ENCODE measurements at places on chromosomes 5 and 9.
A peak's percentile ranks its signal among the peaks of the same experiment; 100 is the strongest.

DNA sequence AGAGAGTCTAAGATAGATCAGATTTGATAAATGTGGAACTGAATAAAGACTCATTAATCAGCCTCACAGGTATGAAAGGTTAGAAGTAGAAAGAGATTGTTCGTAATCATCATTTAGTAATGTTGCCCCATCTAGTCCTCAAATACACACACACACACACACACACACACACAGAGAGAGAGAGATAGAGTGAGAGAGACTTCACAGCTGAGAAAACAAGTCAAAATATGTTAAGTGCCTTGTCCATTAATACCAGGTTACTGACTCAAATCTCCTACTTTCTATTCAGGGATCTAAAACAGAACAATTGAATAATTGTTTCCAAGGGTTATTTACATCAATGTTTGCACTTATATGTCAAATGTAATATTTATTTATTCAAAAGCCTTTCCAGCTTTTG, 284.6 kb downstream of the MRPS30 start:
- DNase-seq, result no peak

DNA sequence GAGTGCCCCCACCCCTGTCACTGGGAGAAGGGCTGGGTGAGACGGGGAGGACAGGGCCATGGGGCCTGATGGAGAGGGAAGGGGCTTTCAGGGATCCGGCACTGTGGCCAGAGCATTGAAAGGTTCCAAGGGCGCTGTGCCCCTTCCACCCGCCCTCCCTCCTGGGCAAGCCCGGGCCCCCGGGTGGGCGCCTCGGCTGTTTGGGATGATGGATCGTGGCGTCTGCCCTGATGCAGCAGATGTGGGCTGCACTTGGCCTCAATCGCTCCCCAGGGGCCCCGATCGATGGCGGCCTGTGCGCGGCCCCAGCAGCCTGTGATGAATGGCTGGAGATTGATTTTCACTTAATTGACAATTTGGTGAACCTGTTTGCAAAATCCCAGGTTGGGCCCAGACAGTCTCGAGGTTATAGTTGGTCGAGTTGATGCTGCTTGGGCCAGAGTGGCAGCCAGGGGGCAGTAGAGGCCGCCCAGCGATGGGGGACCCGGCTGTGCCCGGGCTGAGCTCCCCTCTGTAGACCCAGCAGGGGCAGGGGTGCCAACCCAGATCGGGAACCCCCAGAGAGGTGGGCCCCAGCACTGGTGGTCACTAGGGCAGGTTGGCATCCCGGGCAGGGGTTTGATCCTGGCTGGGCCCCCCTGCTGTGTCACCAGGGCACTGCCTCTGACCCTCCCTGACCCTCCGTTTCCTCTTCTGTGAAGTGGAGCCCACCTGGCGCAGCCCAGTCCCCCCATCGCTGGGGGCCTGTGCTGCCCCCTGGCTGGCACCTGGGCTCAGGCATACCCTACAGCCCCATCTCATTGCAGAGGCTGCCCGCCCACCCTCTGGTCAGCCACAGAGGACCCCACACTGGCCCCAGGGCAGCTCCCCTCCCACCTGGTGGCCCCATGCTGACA, 34.7 kb downstream of the LHX3 start:
- peak; percentile 9 for DNase-seq

- DNase-seq, result no peak
These were observed 34.1 kb downstream of the SLC6A3 start for GRCh38 chr5:1411099-1411498.

- DNase-seq, result no peak
These were observed 177.9 kb downstream of the CETN3 start for GRCh38 chr5:90231688-90232087.

GRCh38 chr5:114438471-114438870, 76.6 kb downstream of the KCNN2 start:
- DNase-seq, result peak; percentile 8

GRCh38 chr5:107783551-107783950, 112.8 kb upstream of the EFNA5 start:
- DNase-seq, result no peak

DNA sequence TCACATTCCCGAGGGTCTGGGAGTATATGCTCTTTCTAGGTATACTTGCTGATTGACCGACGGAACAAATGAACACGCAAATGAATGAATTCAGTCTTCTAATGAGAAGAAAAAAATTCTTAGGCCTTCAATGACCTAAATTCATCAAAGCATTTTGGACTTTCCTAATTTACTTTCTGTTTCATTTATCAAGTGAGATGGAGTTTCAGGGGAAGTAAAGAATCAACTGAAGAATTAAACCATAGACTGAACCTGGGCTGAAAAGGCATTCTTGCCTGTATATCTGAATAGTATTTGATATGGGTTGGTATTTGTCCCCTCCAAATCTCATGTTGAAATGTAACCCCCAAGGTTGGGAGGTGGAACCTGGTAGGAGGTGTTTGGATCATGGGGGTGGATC, 64.1 kb downstream of the ZFAND5 start:
- no peak for DNase-seq

GRCh38 chr9:131098391-131099101, 2.2 kb downstream of the AIF1L start:
- peak; percentile 70 for DNase-seq

GRCh38 chr5:66513130-66513529, 83.1 kb upstream of the MAST4 start:
- no peak for DNase-seq

GRCh38 chr5:40514976-40515375, 164.7 kb upstream of the PTGER4 start:
- DNase-seq, result no peak

GRCh38 chr9:100298378-100298777, 54.4 kb downstream of the TEX10 start:
- DNase-seq, result no peak

DNA sequence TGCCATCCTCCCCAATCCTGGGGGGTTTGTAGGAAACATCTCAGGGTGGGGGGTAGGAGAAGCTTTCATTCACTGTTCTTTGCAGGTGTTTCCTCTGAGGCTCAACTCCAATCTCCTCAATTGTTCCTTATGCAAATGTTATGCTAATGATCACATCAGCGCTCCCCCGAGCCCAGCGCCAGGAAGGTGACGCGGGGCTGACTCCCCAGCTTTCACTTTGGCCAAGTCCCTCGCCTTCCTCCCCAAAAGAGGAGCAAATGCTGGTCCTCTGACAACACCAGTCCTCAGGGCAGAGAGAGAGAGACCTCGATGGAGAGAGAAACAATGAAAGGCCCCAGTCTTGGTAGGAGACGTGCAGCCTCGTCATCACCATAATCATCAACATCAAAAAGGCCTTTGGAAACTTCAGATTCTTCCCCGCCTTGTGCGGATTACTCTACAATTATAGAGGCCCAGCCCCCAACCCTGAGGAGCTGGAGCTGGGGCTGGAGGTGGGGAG, 39.1 kb downstream of the PCDH1 start:
- DNase-seq, result no peak

DNA sequence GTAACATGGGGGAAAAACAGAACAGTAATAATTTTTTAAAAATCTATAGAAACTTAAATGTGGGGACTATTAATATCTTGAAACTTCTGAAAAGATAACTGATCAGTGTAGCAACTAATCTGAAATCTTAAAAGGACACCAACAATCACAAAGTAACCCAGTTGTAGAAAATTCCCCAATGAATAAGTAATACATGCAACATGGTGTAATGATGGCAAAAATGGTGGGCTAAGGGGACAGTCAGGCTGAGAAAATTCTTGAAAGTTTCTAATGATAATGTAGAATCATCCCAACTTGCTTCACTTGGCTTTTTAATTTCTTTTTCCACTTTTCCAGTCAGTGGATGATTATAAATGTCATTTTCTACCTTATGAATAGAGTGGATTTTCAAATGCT, 5.4 kb downstream of the NFIL3 start:
- no peak for DNase-seq

DNA sequence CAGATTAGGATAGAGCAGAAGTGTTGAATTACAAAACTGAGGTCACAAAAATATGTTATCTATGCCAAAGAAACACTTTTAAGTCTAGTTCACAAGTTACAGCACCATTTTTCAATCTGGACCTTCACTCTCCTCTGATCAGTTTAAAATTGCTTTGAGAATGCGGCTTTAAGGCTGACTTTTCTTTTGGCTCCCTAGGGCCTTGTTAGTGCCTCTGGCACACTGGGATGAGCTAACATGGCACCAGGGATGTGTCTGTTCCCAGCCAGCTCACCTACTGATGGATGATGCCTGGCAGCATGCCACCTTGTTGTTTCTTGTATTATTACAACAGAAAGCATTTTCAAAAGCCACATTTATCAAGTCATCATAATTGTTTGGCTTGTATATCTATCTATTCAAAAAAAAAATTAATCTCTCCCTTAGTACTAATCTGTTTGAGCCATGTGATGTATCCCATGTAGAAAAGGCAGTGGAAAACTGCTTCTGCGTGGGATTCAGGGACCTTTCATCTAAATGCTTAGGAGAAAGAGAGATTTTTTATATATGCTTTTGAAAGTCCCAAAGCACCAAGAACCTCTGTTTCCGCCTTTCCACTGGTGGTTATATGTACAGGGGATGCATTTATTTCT, 46.6 kb downstream of the ADAMTSL1 start:
- DNase-seq, result no peak

DNA sequence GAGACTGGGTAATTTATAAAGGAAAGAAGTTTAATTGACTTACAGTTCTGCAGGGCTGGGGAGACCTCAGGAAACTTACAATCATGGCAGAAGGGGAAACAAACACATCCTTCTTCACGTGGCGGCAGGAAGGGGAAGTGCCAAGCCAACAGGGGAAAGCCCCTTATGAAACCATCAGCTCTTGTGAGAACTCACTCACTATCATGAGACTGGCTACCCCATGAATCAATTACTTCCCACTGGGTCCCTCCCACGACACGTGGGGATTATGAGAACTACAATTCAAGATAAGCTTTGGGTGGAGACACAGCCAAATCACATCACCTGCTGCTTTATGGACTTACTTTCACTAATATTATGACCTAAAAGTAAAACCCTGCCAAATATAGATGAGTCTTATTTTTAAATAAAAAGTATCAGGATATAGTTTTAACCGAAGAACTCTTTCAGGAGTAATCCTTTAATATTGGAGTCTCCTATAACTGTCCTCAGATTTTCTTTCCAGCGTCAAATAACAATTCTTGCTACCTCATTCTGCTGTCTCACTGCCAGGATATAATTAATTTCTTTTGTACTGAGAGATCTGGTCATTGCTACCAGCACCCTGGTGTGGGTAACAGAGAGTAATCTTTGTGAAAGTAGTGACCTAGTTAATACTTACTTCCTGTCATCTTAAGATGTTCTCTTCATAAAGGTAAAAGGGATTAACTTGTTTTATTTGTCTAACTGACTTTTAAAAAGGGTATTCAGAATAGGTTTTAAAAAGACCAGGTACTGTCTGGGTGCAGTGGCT, 68.6 kb downstream of the NLN start:
- peak; percentile 31 for DNase-seq

DNA sequence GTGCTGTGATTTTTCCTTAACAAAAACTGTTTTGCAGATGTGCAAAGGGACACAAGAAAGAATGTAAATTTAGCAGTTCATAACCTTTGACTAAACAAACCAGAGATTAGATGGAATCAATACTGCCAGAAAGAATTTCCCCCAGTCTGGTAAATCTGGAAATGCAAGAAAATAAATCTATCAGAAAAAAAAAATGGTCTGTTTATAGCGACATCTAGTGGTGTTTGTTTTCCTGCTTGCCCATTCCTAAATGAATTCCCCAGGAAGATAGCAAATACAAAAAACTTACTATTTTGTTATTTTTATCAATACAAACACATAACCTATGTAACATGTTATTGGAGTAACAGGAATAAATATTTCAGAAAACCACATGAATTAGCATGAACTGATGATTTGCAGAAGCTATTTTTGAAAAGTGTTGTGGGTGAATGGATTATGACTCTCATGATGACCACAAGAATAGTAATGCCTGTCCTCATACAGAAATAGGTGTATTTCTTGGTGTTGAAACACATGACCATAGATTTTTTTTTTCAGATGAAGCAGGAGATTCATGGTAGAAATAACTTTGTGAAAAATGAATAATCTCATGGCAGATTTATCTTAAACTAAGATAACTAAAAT, 1703.8 kb downstream of the MAT2B start:
- peak; percentile 30 for DNase-seq

Measured in kidney tubule cell (primary cell).